Activated CD8-positive, alpha-beta memory T cell treated with anti-CD3 and anti-CD28 coated beads for 48 hours (primary cell): ENCODE measurements at places on chromosomes 7 and 10.

DNA sequence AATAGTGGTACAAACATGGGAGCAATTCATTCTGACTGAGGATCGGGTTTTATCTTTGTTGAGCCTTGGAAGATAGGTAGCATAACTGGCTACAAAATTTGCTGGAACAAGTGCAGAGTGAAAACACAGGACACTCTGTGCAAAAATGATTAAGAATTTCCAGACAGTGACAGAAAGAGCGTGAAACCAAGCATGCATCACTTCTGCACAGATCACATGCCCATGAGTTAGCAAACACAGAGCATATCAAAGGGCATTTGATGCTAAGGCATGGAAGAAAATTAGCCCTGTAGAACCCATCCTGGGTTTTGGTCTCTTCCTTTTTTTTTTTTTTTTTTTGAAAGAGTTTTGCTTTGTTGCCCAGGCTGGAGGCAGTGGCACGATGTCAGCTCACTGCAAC lies 28.3 kb downstream of the TECTB start:
- DNase-seq: no peak

GRCh38 chr10:121595351-121595805 lies 2.9 kb downstream of the FGFR2 start:
- DNase-seq: no peak

DNA sequence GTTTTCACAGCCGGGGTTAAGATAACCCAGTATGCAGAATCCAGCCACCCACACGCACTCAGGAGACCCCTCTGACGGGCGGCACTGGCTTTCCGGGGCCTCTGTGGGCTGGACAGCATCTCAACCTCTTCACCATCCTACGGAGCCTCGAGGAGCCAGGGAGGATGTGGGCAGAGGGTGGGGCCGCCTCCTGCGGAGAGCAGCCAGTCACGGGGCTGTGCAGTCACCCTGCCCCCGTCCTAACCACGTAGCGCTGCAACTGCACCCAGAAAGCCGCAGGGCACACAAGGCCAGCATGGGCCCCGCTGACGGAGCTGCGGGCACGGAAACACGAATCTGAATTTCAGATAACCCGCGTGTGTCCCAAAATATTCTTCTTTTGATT lies 270.3 kb downstream of the ELFN1 start:
- peak; percentile 81 for DNase-seq

DNA sequence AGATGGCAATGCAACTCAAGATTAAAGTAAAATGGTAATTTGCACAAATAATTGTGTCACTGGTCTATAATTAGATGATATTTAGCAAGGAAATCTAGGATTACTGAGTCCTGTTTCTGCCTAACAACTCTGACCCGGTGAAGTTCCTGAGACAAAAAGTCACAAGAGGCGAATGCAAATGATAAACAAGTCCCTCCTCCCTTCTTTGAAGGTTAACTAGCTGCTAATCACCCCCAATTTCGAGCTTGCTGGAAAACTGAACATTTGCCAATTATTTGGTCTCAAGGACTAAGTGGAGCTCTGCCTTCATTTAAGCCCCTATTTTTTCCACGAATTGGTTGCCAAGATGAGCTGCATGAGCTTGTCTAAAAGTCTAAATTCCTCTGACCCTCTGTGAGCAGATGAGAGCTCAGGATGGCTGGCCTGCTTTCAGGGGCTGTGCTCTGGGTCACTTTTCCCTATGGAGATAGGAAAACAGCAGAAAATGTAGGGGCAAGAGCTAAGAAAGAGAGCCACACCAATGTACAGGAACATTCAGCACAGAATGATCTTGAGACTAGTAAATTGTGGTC lies 127.3 kb downstream of the MBL2 start:
- DNase-seq: no peak

- no peak for DNase-seq
Measured at GRCh38 chr10:125264757-125265578, 104.6 kb upstream of the CTBP2 start.

- DNase-seq: no peak
Measured at GRCh38 chr10:61225939-61226338, 227.2 kb downstream of the TMEM26 start.

- no peak for DNase-seq
Measured at GRCh38 chr10:96495544-96495943, 18.2 kb downstream of the TLL2 start.

GRCh38 chr7:130134726-130135125 lies 64.4 kb downstream of the KLHDC10 start:
- no peak for DNase-seq

DNA sequence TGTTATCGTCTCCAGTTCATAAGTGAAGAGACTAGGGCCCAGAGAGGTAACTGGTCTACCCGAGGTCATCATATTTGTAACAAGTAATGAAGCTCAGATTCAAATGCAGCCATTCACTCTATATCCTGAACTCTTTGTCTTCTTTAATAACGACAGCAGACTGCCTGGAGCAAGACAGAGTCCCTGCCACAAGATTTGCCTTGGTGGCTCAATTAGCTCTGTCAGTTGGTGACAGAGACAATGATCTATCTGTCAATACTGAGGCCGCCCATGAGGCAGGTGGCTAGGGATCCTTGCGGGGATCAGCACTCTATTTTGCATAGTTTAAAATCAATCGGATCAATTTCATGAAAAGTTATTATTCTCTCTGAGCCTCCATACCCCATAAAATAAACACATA lies 43.9 kb downstream of the SH3PXD2A start:
- no peak for DNase-seq

DNA sequence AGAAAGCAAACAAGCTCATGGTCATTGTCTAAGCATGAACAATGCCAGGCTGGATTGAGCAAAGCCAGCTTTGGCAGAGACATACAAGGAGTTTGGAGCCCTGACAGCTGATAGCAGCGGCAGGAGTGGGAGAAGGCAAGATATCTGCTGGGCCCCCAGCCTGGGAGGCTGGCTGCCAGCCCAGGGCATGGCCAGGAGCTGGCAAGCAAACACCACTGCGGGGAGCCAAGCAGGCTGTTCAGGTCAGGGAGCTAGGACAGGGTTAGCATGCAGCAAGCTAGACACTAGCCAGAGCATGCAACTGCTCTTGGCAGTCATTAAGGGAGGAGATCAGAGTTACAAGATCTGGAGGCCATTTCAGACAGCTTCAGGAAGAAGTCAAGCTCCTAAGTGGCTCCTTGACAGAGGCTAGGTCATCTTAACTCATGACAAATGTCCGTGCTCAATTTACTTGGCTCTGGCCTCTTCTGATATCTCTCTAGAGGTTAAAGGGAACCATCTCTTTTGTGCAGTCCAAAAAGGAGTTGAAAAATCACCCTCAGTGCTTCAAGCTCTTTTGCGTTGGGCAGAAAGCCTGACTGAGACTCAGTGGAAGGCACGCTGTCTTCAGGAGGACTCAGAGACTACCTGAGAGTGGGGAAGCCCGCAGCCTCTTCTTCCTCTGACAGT lies 436.8 kb upstream of the C7orf33 start:
- DNase-seq: no peak

GRCh38 chr10:97597778-97598177 lies 8.3 kb downstream of the C10orf62 start:
- no peak for DNase-seq

- no peak for DNase-seq
Measured at GRCh38 chr10:90204131-90204955, 503.0 kb downstream of the KIF20B start.

GRCh38 chr10:125213541-125214282 lies 53.3 kb upstream of the CTBP2 start:
- no peak for DNase-seq

DNA sequence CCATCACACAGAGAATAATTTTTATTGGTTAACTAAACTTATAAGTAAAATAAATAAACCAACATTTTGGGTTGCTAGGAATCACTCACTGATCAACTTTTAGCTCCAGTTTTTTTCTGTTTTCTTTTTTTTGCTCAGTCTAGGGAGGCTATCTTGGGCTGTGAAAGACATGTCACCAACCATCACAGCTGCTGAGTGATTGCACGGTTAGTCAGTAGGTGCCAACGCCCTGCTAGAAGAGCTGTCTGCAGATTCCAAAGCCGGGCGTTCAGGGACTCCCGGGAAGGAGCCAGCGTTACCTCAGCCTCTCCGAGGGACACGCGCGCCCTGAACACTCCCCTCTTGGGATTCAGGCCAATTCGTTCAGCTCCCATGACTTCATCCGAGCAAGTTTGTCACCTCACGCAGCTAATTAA lies 604 bp upstream of the STAM start:
- DNase-seq: peak; percentile 20

DNA sequence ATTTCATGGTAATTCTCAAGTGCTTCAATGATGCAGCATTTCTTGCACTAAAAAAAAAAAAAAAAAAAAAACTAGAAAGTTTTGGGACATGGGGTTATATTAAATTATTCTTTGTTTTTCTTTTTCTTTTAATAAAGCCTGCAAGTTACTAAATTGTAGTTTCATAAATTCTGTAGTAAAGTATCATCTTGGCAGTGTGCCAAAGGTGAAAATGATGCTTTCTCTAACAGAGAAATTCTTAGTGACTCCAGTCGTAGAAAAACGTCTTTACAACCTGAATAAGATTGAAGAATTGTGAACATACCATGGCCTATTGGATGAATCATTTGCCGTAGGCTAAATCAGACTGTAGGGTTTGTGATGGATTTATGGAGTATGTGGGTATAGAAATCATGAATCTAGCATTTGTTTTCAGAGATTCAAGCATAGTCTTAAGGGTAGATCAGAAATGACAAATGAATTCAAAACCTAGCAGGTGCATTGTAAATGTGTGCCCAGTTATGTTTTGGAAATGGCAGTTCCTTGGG lies 27.1 kb downstream of the RBM17 start:
- no peak for DNase-seq

GRCh38 chr10:107364872-107365271 lies 200.4 kb upstream of the SORCS1 start:
- no peak for DNase-seq

DNA sequence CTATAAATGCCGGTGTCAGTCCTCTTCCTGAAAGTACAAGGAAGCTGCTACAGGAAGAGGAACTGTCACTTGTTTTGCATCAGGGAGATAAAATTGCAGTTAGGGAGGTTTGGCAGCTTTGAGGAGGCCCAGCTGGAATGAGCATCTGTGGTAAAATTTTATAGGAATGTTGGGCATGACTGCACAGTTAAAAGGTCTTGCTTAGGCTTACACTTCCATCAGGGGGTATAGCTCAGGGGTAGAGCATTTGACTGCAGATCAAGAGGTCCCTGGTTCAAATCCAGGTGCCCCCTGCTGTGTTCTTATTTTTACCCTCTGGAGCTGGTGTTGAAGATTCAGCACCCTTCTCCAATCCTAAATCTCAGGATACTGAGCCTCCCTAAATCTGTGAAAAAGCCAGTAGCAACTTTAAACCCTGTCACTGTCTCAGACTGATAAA lies 65.9 kb downstream of the ZNF467 start:
- DNase-seq: no peak

DNA sequence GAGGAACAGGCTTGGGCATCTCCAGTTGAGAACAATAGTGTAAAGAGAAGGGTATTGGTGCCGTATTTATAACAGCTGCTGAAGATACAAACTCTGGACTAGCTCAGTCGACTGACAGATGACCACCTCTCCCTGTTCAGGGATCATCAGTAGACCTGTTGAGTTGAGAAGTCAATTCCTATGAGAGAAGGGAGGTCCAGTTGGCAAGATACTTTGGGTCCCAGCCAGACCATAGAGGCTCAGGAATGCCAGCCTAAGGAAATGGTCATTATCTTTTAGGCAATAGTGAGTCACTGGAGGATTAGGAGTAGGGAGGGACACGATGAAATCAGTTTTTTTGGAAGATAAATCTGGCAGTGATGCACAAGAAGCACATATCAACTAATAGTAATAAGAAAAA lies 202.9 kb downstream of the TRIL start:
- no peak for DNase-seq

GRCh38 chr7:111138586-111138985 lies 47.7 kb downstream of the LRRN3 start:
- no peak for DNase-seq

GRCh38 chr7:13770305-13770704 lies 219.2 kb downstream of the ETV1 start:
- DNase-seq: no peak

DNA sequence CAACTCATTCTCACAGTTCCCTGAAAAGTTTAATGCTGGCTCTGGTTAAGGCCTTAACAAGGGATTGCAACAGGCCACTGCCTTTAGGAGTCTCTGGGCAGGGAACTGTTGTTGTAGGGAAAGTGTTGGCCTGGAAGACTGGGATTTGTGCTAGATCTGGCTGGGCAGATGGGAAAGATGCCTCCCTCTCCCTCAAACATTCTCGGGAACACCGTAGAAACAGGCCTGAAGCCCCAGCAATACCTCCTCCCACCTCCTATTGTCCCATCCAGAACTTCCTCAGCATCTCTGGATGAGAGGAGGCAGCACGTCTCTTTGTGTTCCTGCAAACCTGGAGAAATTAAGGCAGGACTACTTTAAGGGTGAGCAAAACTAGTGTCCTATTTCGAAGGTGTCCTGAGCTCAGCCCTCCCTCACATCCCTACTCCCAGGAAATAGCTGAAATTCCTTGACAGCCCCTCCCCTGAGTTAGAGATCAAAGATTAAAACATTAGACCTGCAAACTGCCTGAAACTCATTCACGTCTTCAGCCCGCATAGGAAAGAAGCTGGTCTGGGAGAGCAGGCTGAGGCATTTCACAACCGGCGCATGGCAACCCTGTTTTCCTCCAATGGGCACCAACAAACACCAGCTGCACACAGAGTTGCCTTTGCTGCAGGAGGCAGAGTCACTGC lies 10.9 kb upstream of the MAP3K8 start:
- no peak for DNase-seq

DNA sequence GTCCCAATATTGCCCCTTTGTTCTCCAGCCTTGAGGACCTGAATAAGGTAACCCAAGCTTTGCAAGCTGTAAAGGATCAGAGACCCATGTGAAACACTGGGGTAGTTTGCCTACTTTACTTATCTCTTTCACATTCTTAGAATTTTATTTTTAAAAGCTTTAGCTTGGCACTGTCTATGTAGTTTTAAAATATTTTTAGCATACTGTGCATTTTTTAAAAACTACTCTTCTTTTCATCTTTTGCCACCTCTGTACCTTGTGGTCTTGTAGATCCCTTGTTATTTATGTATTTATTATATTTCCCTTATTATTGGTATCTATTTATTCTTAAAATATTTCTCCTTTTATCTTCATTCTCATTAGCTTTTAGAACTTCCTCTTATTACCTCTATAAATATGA lies 12.0 kb upstream of the PTPRZ1 start:
- DNase-seq: no peak

GRCh38 chr7:87414794-87415188 lies 60.7 kb downstream of the ABCB4 start:
- no peak for DNase-seq

DNA sequence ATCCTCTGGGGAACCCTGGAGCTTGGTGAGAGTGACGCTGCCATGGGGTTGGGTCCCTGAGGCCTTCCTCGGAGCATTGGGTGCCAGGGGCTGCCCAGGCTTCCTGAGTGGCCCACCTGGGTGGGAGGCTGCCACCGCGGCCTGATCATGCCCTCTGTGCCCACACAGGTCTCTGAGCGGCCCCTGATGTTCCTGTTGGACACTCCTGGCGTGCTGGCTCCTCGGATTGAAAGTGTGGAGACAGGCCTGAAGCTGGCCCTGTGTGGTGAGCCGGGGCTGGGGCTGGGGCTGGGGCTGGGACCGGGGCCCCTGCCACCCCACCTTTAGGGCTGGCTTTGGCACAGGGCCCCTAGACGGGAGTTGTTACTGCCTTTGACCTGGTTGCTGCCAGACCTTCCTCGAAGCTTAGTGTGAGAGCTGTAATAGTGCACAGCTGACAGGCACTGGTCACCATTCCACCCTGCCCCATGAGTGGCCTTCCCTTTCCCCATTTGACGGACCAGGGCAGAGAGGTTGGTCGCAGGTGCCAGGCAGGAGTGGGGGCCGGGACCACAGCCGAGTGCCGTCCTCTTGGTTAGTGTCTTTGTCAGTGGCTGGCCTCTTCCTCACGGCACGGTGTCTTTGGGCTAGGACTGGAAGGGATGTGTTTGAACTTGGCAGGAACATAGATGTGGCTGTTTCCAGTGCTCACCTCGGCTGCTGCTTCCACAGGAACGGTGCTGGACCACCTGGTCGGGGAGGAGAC lies 8.2 kb downstream of the MTG1 start:
- DNase-seq: no peak
